ENCODE measurements at places on chromosomes 4 and X.

DNA sequence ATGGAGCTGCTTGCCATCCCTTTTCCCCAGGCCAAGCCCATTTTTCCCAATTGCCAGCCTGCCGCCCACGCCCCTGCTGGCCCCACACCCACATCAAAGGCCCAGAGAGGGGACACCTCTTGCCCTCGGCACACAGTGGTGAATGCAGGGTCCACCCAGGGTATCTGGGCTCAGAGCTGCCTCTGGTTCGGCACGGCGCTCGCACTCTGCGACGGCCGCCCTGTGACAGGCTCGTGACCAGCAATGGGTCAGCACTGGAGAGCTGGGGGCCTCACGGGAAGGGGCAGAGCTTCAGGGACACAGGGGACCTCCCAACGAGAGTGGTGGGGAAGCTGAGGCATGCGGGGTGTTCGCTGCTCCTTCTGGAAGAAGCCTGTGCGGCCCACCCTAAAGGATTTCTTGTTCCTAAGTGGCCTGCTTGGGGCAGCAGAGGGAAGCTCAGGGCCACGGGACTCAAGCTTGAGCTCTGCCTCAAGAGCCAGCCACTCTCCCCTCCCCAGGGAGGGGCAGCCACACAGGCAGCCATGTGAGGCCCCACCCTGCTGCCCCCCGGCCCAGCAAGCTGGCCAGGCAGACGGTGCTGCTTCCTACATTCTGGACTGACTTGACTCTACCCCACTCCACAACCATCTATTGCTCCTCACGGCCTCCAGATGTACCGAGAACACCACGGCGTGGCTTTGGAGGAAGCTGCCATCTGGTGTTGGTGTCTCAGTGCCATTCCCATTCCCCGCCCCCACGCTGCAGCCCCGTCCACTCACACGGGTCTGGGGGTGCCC lies 73.7 kb downstream of the ABLIM2 start:
- DNase-seq, result no peak

DNA sequence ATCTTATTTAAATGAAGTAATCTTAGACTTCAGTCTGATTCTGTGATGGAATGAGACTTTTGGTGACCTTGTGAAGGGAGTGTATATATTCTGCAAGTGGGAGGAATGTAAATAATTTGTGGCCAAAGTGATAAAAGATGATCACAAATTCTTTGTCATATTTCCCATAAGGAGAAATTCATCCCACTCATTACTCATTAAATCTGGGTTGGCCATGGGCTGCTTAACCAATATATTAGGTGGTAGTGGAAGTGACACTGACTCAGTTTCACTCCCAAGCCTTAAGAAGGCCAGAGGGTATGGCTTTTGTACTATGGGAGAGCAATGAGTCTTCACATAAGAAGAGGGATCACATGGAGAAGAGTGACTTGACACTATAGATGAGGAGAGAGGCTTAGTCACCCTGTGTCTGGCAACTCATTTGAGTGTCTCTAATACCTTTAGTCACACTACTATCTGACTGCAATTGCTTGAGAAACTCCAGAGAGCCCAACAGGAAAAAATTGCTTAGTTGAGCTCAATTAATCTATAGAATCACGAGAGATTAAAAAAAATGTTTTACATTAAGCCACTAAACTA lies 408.2 kb upstream of the PITX2 start:
- no peak for DNase-seq

GRCh38 chrX:39492497-39493162 lies 605.1 kb downstream of the BCOR start:
- peak; percentile 5 for DNase-seq

GRCh38 chr4:1416948-1417260 lies 10.7 kb upstream of the NKX1-1 start:
- no peak for DNase-seq

DNA sequence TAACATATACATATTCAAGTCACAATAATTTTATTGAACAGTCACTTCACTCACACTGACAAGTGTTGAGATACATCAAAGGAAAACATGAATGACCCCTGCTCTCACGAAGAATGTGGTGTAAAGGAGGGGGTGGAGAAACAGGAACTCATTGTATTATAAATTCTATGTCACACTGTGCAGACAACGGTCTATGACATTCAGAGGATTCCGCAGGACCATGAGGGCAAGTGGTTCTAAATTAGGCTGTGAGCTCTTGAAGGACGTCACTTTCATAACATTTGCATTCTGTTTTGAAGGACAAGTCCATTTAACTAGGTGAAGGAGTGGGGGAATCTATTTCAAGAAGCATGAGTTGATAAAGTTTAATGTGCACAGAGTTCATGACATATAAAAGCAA lies 415.2 kb upstream of the HS3ST1 start:
- DNase-seq, result no peak

GRCh38 chr4:124713185-124713592 lies 657 bp upstream of the ANKRD50 start:
- peak; percentile 77 for DNase-seq

DNA sequence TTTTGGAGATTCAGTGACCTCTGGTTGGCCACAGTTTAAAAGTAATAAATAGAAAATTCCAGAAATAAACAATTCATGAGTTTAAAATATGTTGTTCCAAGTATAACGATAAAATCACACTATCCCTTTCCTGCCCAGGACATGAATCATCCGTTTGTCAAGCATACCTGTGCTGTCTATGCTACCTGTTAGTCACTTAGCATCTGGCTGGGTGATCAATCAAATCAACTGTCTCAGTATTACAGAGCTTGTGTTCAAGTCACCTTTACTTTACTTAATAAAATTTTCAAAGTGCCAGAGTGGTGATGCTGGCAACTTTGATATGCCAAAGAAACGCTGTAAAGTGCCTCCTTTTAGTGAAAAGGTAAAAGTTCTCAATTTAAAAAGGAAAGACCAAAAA lies 979.5 kb upstream of the NDST4 start:
- DNase-seq, result no peak

DNA sequence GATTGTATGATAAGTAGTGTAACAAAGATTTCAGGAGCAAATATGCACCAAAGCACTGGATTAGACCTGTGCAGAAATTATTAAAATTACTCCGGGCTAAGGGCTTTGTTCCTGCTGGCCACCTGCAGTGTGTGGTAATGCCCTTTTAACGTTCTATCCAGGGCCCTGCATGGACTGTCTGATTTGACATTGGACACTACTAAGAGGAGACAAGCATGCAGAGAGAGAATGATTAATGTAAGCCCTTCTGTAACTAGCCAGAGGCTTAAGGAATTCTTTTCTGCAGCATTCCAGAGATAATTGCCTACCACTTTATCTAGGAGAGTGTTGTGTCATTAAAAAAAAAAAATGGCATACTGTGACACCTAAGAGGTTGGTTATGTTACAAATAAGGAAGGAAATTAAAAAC lies 117.0 kb downstream of the PCDH7 start:
- DNase-seq, result no peak
